ENCODE measurements at places on chromosomes 4 and X. TPM values are rescaled to one million over a fixed set of nuclear protein-coding genes. Genes with fewer than 3 reads are reported as not detected.

Gene P2RY4
- 0.29 TPM for total RNA-seq

Gene ZNF157
- total RNA-seq, result under 0.01 TPM

Gene SGMS2
- total RNA-seq, result 148 TPM

Gene MAB21L2
- total RNA-seq, result 33.3 TPM

DNA sequence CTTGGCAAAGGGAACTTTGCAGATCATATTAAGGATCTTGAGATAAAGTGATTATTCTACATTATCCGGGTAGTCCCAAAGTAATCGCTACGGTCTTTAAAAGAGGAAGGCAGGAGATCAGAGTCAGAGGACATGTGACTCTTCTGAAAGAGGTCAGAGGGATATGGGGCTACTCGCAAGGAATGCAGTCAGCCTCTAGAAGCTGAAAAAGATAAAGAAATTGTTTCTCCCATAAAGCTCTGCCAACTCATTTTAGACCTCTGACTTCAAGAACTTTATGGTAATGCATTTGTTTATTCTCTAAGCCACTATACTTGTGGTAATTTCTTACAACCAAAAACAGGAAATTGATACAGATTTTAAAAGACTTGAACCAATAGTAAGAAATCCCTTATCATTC lies 48.6 kb downstream of the NPY5R start:
- no peak for DNase-seq

DNA sequence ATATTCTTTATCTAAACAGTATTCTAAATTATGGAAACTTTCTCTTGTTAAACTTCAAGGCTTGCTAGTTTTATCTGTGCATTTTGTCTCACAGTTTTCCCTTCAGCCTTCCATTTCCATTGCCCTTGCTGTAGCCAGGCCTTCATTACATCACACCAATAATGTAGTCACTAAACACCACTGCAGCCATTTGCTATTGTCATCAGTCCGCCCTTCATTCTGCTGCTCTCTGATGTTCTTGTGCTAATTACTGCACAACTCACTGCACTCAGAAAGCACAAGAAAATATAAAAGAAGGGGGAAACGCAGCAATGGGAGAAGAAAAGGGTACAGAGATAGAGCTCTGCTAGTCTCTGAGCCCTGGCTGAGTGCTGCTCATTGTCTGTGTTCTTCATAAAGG lies 239.6 kb upstream of the FSTL5 start:
- no peak for DNase-seq

DNA sequence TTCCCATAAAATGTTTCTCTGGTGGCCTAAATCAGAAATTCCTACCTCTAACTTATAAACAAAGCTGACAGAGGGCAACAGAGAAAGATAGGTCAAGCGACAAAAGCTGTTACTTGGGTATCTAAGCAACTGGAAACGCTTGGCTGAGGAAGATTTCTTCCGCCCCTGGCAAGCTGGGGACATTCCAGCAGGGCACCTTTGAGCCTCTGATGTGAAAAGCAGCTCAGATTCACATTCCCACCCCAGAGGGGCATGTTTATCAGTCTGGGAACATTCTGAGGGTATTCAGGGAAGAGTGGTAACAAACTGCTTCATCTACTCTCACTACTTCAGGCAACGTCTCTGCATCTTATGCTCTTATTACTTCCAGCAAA lies 3.5 kb upstream of the CDS1 start:
- no peak for DNase-seq

Measured in osteoblast (primary cell).